ENCODE measurements at places on chromosomes 16 and 17.

GRCh38 chr17:81244358-81245023, 5.4 kb downstream of the NDUFAF8 start:
- DNase-seq, result no peak

GRCh38 chr16:23182679-23183542, at the start of gene SCNN1G:
Gene SCNN1G, plus strand, starts transcription at chr16:23182745. Its CDS starts 3,527 bp downstream, at chr16:23186272.
- no peak for DNase-seq

- DNase-seq, result no peak
These were observed 414.4 kb downstream of the UTP18 start for GRCh38 chr17:51674579-51675255.

DNA sequence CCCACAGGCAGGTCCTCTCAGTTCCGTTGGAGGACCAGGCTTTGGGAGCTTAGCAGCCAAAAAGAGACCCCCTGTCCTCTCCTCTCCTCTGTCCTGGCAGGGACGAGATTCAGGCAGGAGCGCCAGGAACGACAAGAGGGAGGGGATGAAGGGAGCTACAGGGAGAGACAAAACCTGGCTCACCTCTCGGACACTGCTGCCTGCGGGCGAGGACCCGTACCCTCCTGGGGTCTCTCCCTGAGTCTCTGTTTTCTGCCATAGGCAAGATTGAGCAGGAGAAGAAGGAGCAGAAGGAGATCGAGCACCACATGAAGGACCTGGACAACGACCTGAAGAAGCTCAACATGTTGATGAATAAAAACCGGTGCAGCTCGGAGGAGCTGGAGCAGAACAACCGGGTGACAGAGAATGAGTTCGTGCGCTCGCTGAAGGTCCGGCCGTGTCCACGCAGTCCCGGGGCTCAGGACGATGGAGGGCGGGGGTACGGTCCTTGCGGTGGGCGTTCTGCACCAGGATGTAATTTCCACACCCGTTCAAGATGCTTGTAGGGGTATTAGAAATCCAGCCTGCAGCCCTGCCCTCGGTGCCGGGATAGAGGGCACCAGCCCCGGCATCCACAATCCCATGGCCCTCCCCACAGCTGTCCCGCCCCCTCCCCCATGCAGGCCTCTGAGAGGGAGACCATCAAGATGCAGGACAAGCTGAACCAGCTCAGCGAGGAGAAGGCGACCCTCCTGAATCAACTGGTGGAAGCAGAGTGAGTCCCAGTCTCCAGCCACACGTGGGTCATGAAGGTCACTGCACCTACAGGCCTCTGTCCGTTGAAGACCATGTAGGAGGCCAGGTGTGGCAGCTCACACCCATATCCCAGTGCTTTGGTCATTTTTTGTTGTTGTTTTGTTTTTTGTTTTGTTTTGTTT, 13.8 kb upstream of the GAA start:
- no peak for DNase-seq

- DNase-seq, result no peak
These were observed 4.0 kb upstream of the CD300LG start for GRCh38 chr17:43842975-43843325.

DNA sequence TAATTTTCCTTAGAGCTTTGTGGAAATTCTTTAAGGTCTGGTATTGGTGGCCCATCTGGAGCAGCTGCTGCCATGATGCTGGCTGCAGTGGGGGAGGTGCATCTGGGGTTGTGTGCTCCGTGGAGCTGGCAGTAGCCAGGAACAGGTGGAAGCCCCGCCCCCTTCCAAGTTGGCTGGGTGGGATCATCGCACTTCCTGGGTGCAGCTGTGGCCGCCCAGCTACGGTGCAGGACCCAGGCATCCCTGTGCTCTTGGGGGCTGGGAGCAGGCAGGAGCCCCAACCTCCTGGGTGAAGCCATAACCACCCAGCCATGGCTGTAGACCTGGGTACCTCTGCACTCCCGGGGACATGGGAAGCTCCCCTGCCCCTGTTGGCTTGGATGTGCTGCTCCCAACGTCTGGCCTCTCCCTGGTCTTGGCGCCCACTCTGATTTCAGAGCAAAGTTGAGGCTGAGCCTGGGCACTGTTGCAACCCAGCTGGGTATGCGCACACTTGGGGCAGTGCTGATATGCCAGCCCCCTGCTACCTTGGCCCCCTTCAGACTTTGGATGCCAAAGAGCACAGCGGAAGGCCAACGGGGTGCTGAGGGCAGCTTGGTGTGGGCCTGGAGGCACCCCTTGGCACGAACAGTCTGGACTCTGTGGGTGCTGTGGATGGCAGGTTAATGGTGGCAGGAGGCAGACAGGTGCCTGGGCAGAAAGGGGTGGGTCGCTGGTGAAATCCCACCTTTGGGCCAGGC, 145.2 kb downstream of the MYO1D start:
- DNase-seq, result no peak

DNA sequence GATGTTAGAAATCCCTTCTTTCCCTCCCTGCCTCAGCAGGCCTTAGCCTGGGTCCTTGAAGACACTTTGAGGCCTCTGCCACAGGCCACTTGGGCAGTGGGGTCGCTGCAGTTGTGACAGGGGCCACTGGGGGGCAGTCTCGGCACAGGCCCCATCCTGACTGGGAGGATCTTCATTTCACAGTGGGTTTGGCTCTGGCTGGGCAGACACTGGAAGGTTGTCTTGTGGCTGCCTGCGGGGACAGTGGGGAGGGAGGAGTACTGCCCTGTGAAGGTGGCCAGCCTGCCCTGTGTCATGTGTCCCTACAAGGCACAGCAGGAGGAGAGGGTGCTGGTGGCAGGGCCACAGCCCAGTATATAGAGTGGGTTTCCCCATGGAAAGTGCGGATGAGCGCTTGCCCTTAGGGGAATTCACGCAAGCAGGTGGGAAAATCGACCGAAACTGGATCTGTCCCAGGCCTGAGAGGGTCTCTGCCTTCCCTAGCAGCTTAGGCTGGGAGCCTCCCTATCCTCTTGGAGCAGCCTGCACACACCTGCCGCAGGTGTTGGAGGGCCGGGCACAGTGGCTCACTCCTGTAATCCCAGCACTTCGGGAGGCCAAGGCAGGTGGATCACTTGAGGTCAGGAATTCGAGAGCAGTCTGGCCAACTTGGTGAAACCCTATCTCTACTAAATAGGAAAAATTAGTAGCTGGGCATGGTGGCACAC, 28.8 kb downstream of the GINS2 start:
- peak; percentile 74 for DNase-seq

DNA sequence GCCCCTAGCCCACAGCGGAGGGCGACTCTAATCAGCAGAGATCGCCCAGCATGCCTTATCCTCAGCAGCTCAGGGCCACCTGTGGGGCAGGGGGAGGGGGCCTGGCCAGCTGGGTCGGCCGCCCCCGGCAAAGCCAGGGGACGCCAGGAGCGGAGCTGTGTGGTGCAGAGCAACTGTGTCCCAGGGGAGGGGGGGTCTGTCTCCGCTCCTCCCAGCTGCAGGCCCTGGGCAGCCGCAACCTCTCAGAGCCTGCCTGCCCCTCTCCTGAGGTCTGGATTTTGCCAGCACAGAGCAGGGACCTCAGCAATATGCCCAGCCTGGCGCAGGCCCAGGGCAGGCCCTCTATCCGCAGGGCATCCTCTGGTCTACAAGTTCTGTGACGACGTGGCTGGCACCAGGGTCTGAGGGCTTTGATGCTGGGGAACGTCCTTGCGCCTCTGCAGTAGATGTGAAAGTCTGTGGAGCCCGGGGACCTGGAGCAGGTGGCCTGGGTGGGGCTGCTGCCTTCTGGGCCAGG, 36.5 kb upstream of the SLC38A10 start:
- no peak for DNase-seq

GRCh38 chr16:86071611-86072240, 172.8 kb downstream of the IRF8 start:
- DNase-seq, result no peak

- peak; percentile 39 for DNase-seq
These were observed 737 bp downstream of the NUDT16L1 start for GRCh38 chr16:4693956-4694641.

DNA sequence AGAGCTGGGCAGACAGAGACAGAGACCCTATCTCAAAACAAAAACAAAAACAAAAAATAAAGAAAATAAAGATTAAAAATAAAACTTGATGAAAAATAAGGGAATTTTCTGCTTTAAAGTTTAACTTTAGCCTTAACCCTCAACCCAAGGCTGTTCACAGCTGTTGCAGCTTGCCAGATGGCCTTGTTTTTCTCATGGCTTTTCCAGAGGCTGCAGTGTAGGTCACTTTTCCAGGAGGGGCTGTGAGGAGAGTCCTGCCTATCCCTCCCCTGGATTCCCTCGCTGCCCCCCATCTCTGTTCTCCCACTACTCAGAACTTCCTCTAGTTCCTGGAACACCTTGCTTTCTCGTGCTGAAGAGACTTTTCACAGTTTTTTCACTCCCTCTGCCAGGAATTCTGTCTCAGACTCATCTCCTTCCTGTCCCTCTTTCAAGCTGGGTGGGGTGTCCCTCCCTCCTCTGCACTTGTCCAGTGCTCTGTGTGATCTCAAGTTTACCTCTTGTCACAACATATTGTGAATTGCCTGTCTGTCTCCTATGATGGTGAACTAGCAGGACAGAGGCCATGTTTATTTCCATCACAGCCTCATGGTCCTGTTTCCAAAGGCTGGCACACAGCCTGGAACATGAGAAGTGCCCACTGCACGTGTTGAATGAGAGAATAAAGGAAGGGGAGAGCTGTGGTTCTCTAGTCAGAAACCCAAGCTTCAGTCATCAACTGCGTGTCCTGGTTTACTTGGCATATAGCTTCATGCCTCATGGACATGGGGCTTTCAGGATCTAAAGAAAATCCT, 69.9 kb upstream of the MSI2 start:
- DNase-seq, result no peak

- no peak for DNase-seq
These were observed 8.4 kb upstream of the LGALS3BP start for GRCh38 chr17:78988152-78988551.

DNA sequence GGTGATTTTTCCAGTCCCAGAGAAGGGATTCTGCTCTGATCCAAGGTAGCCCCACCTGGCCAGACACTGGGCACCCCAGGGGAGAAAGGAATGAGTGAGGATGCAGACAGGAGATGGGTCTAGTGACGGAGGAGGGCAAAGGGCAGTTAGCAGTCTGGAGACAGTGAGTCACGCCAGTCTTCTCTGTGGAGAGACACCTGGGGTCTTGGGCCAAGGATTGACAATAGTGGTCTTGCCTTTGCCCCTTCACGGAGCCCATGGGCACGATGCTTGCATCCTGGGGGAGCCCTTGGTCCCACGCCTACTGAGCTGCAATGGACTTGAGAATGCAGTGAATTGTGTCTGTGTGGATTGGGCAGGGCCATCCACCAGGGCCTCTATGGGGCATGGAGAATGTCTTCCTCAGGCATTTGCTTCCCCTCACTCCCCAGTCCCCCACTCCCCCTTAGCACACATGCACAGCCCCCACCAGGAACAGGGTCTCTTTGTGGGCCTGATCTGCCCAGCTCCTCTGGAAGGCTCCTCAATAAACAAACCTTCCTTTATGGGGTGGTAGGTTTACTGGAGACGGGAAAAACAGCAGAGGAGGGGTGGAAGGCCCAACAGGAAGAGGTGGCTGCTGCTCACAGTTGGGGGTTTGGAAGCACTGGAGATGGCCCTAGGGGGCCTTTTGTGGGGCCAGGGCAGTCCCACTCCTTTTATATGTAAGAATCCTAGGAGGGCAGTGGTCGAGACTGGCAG, 1.4 kb downstream of the CHAD start:
- DNase-seq, result no peak

DNA sequence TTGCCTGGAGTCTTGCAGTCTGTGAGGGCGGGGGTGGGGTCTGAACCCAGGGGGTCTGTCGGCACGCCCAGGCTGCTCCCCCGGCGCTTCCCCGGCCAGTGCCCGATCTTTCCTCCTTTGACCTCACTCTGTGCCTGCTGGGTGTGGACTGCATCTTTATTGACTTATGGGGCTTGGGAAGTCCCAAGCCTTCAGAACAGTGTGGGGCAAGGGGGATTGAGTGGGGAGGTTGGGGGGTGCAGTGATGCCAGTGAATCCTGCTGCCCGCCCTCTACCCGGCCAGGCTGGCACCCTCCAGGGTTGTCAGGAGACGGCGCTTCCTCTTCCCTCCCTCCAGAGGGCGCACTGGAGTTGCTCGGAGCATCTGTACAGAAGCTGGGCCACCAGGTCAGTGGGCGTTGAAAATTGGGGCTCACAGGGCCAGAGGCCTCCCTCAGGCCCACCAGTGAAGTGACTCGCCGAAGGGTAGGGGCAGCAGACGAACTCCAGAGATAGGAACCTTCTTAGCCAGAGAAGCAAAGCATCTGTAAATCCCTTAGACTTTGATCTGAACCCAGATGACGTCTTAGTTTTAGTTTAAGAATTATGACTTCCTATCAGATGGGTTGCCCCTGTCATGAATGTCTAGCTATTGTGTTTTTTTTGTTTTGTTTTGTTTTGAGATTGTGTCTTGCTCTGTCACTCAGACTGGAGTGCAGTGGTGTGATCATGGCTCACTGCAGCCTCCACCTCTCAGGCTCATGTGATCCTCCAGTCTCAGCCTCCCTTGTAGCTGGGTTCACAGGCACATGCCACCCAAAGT, 184.8 kb upstream of the CIBAR2 start:
- peak; percentile 48 for DNase-seq

- DNase-seq, result no peak
These were observed 1.2 kb upstream of the TAOK2 start for GRCh38 chr16:29972500-29972899.

- no peak for DNase-seq
These were observed 120.1 kb downstream of the CYLD start for GRCh38 chr16:50861970-50862411.

DNA sequence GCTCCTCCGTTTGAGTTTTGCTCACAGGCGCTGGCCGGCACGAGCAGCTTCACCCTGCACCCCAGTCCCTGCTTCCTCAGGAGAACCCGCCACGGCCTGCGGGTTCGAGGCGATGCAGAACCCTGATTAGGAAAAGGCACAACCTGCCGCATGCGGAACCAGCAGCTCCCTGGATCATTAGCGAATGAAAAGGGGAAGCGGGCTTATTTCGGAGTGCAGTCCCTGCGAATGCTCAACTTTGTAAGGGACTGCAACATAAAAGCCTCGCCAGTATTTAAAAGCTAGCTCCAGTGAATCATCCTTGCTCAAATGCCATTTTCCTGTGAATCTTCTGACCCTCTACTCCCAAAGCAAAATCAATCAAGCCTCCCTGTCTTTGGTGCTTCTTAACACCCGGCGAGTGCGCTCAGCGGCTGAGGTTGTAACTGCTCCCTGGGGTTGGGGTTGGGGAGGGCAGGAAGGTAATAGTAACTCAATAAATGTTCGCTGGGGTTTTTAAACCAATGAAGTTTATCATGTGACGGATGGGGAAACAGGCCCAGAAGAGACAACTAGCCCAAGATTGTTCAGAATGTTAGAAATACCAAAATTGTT, 678 bp upstream of the AKAP10 start:
- peak; percentile 18 for DNase-seq

GRCh38 chr16:71622088-71622487, 3.9 kb upstream of the MARVELD3 start:
- DNase-seq, result no peak

GRCh38 chr16:49350265-49351095, 23.1 kb upstream of the C16orf78 start:
- peak; percentile 48 for DNase-seq

- no peak for DNase-seq
These were observed 402.7 kb upstream of the TNRC6C start for GRCh38 chr17:77555741-77556291.

- DNase-seq, result no peak
These were observed 123.3 kb downstream of the CCT6B start for GRCh38 chr17:34837876-34838478.

- no peak for DNase-seq
These were observed 184.8 kb downstream of the IRX5 start for GRCh38 chr16:55115506-55115905.
